Activated CD4-positive, alpha-beta T cell treated with anti-CD3 and anti-CD28 coated beads for 4 hours (primary cell): ENCODE measurements at places on chromosomes 6 and 20.

GRCh38 chr20:50848846-50849673 lies 54.2 kb downstream of the BCAS4 start:
- DNase-seq = no peak

GRCh38 chr6:11018225-11018624 lies 25.9 kb downstream of the ELOVL2 start:
- DNase-seq = no peak

- no peak for DNase-seq
Measured at GRCh38 chr6:168247443-168248147, 72.0 kb downstream of the DACT2 start.

GRCh38 chr20:37315021-37315451 lies 25.6 kb downstream of the MANBAL start:
- no peak for DNase-seq

DNA sequence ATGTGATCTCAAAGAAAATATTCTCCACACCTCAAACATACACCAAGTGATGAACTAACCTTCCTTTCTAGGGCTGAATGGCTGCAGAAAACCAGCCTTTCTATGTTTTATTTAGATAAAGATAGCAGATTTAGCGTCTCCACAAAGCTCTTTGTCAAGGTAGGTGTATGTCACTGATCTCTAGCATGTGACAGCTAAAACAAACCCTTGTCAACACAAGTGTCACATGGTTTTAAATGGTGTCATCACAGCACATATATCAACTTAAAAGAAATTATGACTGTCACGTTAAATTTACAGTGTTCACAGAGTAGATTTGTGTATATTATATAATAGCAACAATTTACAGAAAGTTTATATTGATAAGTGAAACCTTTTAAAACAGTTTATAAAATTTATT lies 58.3 kb downstream of the TENT5A start:
- no peak for DNase-seq

DNA sequence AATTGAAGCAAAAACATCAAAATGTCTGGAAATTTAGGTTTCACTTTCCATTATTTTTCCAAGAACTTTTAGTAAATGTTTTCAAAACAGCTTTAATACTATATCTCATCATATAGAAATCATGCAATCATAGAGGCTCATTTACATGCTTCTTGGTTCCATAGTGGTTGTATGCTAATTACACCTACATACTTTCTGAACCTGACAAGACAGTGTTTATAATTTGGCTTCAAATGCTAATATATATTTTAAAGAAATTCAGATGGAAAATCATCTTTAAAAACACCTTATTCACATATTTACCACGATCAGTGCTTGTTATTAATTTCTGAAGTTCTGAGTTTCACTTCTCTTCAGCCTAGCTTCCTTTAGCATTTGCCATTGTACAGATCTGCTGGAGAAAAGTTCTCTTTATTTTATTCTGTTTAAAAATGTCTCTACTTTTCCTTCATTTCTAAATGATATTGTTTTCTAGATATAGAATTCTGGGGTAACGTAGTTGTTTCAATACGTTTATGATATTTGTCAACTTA lies 89.9 kb downstream of the PLCB1 start:
- DNase-seq = no peak

- no peak for DNase-seq
Measured at GRCh38 chr20:62640870-62641269, 1.4 kb upstream of the SLCO4A1 start.

GRCh38 chr6:114810468-114810867 lies 467.6 kb upstream of the HS3ST5 start:
- no peak for DNase-seq
